Choroid plexus epithelial cell (primary cell): ENCODE measurements at places on chromosomes 5 and 9.
A peak's percentile ranks its signal among the peaks of the same experiment; 100 is the strongest.

- DNase-seq, result peak; percentile 5
Measured at GRCh38 chr5:168434746-168435321, 51.4 kb upstream of the RARS1 start.

DNA sequence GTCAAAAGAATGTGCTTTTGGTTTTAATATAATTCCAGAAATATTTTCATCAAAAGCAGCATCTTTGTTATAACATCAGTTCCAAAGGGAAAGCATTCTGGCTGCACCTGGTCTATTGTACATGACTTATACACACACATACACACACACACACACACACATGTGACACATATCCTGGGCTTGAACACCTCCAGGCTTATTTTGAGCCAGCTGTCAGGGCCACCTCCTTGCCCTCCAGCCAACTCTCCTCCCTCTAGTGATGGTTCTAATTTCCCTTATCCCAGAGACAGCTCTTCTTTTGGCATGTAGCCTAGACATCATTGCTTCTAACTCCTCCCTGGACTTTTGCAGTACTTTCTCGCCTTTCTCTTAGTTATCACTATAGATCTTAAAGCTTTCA, 115.0 kb downstream of the PIK3R1 start:
- peak; percentile 34 for DNase-seq

GRCh38 chr9:81804306-81804705, 115.0 kb upstream of the TLE1 start:
- peak; percentile 16 for DNase-seq

- DNase-seq, result no peak
Measured at GRCh38 chr9:111659691-111660090, 1.7 kb upstream of the GNG10 start.

DNA sequence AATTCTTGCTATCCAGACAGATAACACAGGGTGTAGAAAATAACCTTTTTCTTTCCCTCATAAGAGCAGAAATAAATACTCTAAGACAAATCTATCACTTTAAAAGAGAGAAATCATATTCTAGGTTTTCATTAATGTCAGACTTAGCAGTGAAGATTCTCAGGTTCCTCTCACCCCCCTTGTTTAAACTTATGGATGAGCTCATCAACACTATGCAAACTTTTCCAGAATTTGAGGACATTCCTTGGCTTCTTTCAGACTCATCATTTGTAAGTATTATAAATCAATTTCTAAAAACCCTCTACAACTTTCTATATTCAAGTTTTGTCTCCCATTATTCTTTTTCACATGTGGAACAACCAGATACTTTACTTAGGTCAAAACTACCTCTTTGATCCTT, 374.9 kb upstream of the TRPC7 start:
- no peak for DNase-seq

DNA sequence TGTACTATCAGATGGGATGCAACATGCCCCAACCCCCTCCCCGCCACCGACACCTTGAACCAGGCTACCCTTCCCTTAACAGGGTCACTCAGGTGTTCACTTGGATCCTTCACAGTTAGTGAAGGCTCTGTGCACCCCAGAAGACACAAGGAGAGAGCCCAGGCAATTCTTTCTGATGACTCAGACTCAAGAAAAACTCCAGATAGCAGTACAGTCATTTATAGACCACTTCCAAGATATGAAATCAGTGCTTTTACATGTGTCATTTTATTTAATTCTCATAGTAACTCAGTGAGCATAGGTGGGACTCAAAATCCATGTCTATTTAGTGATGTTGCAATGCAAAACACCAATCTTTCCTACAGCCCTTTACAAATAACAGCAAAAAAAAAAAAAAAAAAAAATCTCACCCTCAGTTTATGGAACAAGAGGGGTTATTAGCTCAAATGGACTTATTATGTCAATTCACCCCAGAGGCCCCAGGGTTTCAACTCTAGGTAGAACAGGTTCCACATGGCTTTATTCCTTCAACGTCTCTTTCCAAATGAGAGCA, 71.9 kb downstream of the FOXD1 start:
- peak; percentile 68 for DNase-seq

DNA sequence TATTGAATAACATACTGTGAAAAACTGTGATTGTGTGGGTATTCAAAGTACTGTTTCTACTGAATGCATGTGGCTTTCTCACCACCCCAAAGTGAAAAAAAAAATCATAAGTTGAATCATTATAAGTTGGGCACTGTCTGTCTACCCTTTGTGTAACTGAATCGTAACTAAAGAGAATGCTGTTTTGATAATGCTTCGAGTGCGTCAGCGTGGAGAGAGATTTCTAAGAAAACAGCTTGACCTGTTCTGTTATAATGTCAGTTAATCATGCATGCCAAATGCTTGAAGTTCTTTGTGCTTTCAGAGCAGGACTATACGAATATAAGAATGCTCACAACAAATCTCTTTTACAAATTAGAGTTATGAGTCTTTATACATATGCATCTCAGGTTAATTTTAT, 148.8 kb upstream of the SGCD start:
- no peak for DNase-seq

GRCh38 chr9:96395964-96396363, 12.5 kb upstream of the SLC35D2 start:
- DNase-seq, result no peak

DNA sequence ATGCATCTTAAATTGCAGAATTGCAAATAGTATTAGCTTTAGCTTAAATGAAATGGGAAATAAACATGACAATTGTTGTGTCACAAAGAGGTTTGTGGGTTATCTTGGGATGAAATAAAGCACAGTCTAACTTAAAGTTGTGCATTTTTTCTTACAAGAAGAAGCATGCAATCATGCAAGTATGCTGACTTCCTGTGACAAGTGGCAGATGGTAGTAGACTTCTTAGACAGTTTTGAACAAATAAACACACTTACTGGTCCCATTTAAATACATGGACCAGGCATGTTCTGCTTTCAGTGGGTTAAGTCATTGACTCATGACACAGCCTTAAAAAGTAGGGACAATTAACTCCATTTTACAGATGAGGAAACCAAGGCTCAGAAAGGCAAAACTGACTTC, 15.9 kb upstream of the C5orf63 start:
- DNase-seq, result peak; percentile 16

DNA sequence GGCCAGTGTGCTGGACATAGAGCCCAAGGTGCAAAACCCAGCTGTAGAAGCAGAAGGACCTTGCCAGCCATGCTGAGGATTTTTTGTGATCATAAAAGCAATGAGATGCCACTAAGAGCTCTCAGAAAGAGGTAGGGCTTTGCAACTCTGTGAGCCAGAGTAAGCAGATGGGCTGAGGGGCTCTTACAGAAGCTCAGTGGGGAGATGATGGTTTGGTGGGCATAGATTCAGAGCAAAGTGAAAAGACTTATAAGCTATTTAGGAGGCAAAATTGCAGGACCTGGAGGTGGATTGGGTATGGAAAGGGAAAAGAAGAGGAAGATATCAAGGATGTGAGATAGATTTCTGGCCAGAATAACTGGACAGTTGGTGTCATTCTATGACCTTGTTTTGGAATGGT, 302.0 kb downstream of the NTRK2 start:
- DNase-seq, result no peak

- no peak for DNase-seq
Measured at GRCh38 chr5:96671441-96671840, 9.3 kb downstream of the CAST start.

DNA sequence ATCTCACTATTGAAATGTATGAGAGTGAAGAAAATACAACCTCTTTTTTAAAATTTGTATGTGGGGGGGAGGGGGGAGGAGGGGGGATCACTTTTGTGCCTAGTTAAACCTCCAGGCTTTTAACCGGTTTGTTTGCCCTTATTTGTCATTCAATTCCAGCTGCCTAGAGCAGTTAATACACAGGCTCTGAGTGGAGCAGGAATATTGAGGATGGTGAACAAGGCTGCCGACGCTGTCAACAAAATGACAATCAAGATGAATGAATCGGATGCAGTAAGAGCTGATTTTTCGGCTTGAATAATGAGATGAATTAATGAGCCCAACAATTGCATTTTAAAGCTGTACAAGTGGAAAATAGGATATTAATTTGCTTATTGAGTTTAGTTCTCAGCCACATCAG, 28.7 kb upstream of the SNX24 start:
- no peak for DNase-seq

- no peak for DNase-seq
Measured at GRCh38 chr9:126448136-126448535, 121.5 kb downstream of the MVB12B start.

DNA sequence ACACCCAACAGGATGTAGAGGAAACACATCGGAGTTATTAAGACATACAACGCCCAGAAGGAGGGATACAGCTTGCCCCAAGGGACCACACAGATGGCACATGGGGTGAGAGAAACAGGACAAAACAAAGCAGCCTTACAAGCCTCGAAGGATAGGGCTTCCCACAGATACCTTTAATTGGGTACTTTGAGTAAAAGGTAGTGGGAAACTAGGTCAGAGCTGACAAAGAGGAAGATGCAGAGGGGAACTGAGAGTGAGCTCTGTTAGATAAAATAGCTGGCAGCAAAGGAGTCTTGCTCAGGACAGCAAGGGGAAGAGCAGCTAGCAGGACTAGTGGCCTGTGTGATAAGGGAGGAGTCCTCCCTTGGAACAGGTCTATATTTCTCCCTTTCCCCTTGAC, 48.2 kb downstream of the OTP start:
- DNase-seq, result no peak

DNA sequence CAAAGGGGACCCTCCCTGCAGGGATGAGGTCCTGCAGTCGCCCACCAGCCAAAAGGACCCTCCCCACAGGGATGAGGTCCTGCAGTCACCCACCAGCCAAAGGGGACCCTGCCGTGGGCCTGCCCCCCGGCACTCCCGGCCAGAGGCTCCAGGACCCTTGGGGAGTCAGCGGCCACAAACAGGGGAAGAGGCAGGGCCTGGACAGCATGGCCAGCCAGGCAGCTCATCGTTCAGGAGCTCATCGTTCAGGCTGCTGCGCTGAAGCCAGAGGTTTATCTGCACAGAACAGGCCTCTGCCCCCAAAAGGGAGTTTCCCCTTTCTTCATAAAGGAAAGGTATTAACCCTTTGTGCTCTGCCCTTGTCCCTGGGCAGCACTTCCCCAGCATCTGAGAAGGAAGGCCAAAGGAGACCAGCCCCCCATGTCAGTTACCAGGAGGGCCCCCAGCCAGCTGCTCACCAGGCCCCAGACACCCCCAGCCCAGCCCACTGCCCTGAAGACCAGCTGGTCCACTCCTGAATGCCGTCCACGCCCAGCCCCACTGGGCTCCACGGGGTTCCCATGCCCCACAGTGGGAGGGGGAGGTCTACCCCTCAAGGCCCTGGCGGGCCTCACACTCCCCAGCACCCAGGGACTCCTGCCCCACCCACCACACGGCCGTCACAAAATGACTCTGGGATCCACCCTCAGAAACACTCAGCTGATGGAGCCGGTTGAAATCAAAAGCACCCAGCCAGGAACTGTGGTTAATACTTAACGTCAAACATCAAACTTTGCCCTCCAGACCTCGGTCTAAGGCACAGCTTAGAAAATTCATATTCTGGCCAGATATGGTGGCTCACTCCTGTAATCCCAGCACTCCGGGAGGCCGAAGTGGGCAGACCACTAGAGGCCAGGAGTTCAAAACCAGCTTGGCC, 6.3 kb downstream of the SLC12A7 start:
- no peak for DNase-seq

DNA sequence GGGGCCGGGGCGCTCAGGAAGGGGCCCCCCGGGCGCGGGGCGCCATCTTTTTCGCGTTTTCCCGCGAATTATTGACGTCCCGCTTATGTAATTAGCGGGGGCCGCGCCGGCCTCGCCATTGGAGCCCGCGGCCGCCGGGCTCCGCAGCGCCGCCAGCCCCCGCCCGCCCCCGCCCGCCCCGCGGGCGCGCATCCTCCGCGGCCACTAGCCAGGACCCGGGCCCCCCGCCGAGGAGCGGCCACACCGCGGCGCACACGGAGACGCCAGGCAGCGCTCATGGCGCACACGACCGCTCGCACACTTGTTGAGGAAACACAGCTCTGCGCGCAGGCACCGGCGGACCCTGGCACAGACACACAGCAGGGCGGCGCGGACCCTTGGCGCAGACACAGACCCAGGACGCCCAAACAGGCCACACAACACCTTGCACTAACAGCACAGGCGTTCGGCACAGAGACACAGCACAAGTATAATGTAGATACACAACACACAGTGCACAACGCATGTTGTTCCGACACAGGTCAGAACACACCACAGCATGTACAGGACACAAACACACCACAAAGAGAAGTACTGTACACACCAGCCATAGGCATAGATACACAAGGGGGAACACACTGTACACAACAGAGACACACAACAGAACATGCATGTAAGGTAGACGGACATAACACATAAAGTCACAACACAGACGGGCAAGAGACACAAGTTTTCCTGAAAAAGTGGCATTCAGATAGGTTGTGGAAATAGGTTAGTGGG, 467 bp upstream of the PHF19 start:
- peak; percentile 30 for DNase-seq

DNA sequence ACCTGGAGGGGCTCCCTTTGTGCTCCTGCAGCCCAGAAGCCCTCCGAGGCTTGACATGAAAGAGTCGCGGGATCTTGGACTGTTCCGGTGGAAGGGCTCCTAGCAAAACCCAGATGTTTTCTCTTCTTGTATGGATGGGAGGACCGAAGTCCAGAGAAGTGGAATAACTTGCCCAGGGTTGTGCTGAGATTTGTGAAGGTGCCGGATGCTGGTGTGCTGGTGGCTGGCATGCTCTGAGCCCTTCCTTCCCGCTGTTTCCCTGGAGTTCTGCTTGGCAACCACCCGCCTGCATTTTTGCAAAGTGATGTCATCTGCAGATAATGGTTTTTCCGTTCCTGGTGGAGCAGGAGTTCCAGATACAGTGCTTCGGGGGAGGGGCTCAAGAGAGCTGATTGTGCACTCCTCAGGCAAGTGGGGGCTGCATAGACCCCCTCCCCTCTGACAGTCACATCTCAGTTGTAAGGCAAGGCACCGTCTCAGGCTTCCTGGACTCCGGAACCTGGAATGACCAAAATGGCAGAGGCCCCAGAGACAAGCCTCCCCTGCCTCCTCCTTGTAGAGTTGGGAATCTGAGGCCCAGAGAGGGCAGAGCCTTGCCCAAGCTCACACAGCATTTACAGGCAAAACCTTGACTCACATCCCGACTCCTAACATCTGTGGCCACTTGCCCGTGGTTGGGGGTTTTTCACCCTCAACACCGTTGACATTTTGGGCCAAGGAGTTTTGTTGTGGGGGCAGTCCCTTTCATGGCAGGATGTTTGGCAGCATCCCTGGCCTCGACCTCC, 157.0 kb downstream of the RGS3 start:
- DNase-seq, result peak; percentile 91

- no peak for DNase-seq
Measured at GRCh38 chr9:106682420-106682819, 180.5 kb upstream of the ZNF462 start.

GRCh38 chr5:119795768-119796167, 166.4 kb downstream of the FAM170A start:
- DNase-seq, result no peak

- no peak for DNase-seq
Measured at GRCh38 chr5:77733130-77733529, 43.0 kb downstream of the TBCA start.

DNA sequence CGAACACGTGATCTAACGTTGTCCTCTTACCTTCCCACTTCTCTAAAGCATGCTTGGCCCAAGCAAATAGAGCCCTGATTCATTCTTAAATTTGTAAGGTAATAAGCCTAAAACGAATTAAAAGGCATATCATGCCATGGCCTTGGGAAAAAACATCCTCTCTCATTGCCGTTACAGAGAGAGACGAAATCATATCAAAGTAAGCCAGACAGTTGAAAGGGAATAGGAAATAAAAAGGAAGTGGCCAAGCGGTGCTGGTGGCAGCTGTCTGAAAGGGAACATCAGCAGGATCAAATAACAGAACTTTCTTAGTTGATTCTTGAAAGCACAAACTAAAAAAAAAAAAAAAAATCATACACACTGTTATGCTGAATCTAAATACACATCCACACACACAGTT, 49.1 kb upstream of the CDH6 start:
- no peak for DNase-seq
